Activated naive CD8-positive, alpha-beta T cell treated with anti-CD3 and anti-CD28 coated beads, Interleukin-2, amount 10 ng/mL, durations not matched to agents 7 days and 5 days (primary cell): ENCODE measurements at places on chromosomes 4 and X. TPM values are rescaled to one million over a fixed set of nuclear protein-coding genes. Genes with fewer than 3 reads are reported as not detected.

Gene NPY2R
- total RNA-seq: not detected

Gene STAP1
- total RNA-seq: 28.4 TPM

Gene REELD1
- total RNA-seq: 0.28 TPM

GRCh38 chr4:59960143-59960542 is 1240.0 kb upstream of the ADGRL3 start:
- no peak for DNase-seq

Gene INTS12
- 20.8 TPM for total RNA-seq

GRCh38 chr4:5746829-5747737 is 36.1 kb downstream of the EVC start:
- no peak for DNase-seq

Gene RHOH
- total RNA-seq: 187 TPM
